ENCODE measurements at places on chromosomes 1 and 21. TPM values are rescaled to one million over a fixed set of nuclear protein-coding genes. Genes with fewer than 3 reads are reported as not detected.

GRCh38 chr1:110597966-110598365 is 8.2 kb downstream of the KCNA2 start:
- no peak for DNase-seq

GRCh38 chr1:111618961-111619634 is 491 bp upstream of the RAP1A start:
- no peak for DNase-seq

- no peak for DNase-seq
Observed at GRCh38 chr1:5525597-5526384, 466.4 kb downstream of the NPHP4 start.

GRCh38 chr1:171566467-171566866 is 55.6 kb upstream of the MYOCOS start:
- DNase-seq, result no peak

Gene TRIM17
- total RNA-seq, result 2.8 TPM

Gene GJA5
- not detected for total RNA-seq

GRCh38 chr1:26630634-26631033 is 65.2 kb upstream of the ARID1A start:
- DNase-seq, result no peak

DNA sequence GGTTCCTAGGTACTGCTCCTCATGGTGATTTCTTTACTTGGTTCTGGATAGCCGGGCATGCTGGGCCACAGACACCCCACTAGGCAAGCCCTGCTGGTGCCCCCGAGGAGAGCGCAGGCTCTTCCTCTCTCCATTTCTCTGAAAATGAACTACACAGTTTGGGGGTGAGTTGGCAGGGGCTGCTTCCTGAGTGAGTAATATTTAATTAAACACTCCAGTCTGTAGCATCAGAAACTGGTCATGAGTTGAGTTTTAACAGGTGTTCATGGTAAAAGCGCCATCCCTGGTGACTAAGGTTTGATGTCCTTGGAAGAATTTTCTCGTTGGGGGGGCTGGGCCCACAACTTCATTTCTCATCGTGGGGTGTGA is 1.7 kb downstream of the SPSB1 start:
- DNase-seq, result peak; percentile 69

DNA sequence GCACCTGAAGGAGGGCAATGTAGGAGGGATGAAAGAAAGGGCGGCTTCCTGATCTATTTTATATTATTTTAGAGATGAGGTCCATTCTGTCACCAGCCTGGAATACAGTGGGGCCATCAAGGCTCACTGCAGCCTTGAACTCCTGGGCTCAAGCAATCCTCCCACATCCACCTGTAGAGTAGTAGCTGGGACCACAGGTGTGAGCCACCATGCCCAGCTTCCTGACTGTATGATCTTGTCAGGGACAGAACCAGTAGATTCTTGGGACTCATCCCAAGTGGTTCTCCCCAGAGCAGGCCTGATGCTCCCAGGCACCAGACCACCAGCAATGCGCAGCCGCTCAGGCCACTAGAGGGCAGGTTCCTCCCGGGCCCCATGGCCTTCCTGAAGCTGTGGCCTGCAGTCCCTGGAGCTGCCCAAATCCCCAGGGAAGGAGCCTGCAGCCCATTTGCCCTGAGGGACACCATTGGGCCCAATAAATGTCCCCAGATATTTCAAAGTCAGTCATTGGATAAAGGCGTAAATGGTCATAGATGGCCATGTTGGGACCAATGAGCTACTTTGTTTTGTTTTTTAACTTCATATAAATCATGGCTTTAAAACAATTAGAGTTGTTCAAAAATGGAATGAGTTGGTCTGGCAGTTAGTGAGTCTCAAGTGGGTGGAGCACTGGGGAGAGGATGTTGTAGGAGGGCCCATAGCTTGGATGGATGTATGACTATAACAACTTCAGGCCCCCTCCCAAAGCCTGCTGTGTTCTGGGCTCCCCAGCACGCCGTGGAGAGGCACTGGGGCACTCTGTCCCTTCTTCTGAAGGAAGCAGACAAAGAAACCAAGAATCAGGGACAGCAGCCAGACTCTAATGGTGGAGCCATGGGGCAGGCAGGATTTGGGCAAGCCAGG is 44.7 kb upstream of the GOLT1A start:
- DNase-seq, result peak; percentile 68

DNA sequence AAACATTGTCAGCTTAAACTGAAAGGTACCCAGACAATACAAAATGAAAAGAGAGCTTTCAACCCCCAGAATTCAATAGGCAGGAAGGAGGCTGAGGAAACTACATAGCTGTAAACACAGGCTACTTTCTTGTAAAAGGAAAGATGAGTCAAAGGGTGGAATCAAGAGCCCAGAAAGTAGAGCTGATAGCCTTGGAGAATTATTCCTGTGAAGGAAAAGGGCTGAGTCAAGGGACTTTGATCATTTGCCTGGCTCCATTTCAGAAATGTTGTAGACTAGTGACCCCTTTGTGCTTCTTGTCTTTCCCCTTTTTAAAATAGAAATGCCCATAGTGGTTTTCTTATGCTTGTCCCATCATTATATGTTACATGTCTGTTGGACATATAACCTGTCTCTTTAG is 597.6 kb downstream of the ADGRL2 start:
- DNase-seq, result no peak

Data from activated CD4-positive, alpha-beta T cell treated with anti-CD3 and anti-CD28 coated beads, Interleukin-2, amount 10 ng/mL, durations not matched to agents 24 days and 14 days (primary cell).